RWPE1 (cell line): ENCODE measurements at places on chromosomes 5 and 9.

GRCh38 chr9:16824545-16825330 is 45.7 kb downstream of the BNC2 start:
- DNase-seq: peak; percentile 20

DNA sequence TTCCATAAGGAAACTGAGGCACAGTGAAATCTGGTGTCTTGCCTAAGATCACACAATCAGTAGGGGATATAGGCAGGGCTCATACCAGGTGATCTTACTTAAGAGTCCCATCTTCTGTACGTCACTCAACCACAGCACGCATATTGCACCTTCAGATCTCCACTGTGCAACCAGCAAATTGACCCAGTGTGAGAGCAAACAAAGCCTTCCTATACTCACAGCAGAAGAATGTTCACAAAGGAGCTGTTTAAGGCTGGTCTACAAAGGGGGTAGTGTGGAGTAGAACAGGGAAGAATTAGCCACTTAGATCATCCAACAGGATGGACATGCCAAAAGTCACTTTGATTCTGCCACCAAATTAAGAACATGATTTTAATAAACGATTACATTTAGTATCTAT is 305.9 kb downstream of the SLIT3 start:
- DNase-seq: no peak

DNA sequence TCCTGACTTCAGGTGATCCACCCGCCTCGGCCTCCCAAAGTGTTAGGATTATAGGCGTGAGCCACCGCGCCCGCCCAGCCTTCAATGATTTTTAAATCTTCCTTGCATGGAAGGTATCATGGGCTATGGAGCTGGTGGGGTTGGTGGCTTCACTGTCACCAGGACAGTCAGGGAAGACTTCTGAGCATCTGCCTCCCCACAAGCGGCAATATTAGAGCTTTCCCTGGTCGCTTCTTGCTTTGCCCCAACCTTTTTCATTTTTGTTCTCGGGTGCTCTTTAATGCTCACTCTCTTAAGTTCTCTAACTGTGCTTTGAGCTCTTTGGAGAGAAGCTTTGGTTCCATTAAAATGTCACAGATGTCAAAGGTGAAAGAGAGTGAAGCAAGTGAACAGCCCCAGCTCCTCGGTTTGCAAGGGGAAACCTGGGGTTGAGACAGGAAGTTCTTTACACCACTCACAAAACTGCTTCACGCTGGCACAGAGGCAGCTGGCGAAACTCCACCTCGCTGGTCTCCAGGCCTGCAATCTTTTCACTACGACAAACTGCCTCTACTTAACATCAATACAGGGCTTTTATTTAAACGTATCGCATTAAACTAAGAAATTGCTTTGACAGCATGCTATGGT is 142.5 kb upstream of the RETREG1 start:
- DNase-seq: no peak

- DNase-seq: peak; percentile 14
Measured at GRCh38 chr5:148474025-148474511, 90.3 kb downstream of the FBXO38 start.

GRCh38 chr5:61817472-61818326 is 485.6 kb downstream of the ZSWIM6 start:
- DNase-seq: peak; percentile 63

DNA sequence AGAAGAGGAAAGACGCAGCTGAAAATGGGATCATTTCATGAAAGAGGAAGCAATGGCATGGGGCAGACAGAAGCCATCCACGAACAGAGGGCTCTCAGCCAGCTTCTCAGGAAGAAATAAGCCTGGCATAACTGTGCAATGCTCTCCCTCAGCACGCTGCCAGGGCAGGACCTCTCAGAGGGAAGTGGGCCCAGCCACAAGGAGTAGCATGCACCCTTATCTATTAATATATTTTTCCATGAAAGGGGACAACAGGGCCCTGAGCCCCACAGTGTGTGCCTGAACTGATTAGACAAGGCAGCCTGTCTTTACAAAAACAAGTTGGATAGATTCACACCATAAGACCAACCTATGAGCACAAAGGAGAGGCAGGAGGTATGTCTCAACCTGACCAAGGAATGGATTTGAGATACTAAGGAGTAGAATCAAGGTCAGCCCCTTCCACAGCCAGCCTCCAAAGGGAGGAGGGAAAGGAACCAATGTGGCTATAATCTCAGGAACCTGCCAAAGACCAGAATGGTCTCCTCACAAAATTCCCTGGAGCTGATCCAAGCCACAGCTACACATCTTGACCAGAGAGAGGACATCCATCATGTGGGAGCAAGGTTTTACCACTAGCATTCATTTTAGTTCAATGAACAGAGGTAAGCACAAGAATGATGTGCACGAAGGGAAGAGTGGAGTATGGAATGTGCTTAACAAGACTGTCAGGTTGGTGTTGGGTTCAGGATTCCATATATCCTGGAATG is 154.8 kb downstream of the SIL1 start:
- no peak for DNase-seq

DNA sequence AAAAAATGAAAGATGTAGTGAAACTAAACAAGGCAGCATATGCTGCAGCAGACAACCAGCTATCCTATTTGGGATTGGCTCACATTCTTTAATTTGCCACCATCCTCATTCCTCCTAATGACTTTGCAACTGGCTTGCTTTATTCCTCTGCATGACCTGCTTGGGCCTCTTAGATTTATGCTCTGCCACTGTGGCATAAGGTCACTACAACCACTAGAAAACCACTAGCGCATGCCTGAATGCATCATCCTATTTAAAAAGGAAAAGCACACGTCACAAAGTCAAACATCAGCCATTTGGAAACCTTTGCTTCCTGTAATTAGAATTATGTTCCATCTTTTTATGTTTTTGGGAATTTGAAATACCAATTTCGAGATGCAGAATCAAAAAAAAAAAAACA is 40.8 kb upstream of the CCDC152 start:
- no peak for DNase-seq

DNA sequence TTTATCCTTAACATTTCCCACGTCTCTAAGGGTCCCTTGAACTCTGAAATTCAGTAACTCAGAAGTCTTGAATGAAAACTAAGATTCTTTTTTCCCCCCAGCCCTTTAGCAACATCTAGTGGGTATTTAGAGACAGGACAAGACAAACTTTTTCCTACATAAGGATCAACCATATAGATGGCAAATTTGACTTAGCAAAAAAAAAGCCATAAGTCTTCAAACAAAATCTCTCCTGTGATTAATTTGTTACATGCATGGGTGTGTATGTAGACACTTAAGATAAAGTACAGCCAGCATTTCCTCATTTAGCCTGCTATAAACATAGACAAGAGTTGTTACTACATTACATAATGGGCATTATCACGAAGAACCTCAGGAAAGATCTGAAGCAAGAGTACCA is 29.1 kb upstream of the ANKRD31 start:
- peak; percentile 57 for DNase-seq

DNA sequence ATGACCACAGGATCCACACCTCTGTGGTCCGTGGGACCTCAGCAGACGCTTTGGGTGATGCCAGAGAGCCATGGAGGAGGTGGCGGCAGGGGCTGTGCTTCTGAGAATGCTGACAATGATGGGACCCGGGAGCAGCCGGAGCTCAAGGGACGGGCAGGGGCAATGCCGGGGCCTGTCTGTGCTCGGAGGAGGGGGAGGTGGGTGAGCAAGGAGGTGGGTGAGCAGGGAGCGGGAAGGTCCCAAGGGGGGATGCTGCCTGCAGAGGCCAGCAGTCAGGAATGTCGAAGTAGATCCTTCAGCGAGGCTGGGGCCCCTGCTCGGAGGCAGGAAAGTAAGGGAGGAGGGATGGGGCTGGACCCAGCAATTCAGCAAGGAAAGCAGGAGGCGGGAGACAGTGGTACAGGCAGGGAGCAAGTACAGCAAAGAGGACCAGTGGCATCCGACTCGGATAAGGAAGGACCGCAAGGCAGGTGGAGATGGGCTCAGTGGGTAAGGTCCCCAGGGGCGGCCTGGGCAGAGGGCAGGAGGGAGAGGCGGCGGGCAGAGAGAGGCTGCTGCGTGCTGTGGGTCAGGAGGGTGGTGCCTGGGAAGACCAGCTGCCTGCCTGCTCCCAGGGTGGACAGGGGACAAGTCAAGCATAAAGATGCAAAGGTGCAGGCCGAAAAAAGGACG is 49.0 kb downstream of the ADAMTS2 start:
- no peak for DNase-seq

- DNase-seq: no peak
Measured at GRCh38 chr5:54772231-54772630, 213.2 kb downstream of the ESM1 start.

GRCh38 chr5:133731951-133732350 is 119.6 kb upstream of the FSTL4 start:
- no peak for DNase-seq

DNA sequence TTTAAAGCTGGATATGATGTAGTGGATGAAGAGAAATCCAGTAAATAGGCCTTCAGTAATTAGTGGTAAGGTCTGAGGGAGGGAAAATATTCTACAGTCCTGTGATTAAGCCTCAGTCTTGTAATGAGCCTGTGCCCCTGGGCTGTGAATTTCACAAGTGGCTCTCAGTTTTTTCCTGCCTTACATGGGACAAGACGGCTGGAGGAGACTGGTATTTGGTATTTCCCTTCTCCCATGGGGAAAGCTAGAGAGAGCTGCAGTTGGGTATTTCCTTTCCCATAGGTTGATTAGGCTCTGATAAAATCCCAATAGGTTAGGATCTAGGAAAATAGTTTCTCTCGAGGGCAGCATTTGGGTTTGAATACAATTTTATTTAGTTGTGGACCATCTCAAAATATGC is 62.2 kb upstream of the GNA14 start:
- DNase-seq: no peak

DNA sequence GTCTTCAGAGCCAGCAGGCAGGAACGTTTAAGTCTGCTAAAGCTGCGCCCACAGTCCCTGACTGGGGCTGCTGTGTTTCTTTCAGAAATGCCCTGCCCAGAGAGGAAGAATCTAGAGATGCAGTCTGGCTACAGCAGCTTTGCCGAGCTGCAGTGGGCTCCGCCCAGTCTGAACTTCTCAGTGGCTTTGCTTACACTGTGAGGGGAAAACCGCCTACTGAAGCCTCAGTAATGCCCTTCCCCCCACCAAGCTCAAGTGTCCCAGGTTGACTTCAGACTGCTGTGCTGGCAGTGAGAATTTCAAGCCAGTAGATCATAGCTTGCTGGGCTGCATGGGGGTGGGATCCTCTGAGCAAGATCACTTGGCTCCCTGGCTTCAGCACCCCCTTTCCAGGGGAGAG is 78.4 kb downstream of the SREK1 start:
- no peak for DNase-seq

DNA sequence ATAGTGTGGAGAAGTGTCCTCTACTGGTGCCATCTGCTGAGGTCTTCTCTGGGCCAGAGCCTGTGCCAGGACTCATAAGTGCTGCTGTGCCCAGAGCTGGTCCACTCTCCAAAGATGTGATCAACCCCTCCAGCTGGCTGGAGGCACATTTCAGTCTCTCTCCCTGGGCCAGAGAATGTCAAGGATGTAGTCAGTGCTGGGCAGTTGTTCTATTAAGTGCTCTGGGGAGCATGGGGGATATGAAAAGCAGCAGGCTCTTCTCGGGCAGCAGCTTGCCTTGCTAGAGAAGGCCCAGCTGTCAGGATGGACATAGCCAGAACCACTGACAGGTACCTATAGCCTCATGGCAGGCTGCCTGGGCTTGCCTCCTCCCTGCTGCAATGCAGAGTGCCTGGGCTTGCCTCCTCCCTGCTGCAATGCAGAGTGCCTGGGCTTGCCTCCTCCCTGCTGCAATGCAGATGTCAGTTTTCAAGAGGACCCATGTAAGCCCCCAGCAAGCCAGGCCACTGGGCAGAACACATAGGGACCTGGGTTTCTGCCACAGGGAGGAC is 157.2 kb upstream of the PANK3 start:
- no peak for DNase-seq

DNA sequence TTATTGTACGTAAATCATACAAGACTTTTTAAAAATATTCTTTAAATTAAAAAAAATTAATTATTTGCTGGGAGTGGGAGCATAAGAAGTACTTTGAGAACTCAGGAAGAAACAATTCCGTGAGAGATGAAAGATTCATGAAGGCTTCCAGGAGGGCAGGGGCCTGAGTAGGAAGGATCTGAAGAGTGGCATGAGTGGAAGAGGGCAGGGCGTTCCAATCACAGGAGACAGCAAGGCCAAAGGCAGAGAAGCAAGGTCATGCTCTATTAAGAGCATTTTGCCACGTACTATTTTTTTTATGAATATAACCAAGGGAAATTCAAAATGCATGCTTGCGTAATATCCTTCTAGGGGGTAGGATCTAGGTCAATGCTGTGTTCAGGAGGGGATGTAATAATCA is 265.5 kb downstream of the ZNF608 start:
- DNase-seq: no peak
